M059J (cell line): ENCODE measurements at places on chromosomes 12 and 14.

DNA sequence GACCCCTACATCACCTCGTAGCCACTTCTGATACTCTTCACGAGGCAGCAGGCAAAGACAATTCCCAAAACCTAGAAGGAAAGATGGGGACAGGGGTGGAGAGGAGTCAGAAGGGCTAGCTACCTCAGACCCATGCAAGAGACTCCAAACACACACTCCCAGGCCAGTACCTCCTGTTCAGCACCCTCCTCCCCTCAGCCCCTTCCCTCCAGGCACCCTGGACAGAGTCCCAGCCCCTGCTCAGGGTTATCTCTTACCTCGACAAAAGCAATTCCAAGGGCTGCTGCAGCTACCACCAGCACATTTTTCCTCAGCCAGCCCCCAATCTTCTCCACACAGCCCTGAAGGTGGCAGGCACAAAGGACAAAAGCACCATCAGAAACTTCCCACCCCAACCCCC is 3.3 kb downstream of the CD63 start:
- DNase-seq: no peak

DNA sequence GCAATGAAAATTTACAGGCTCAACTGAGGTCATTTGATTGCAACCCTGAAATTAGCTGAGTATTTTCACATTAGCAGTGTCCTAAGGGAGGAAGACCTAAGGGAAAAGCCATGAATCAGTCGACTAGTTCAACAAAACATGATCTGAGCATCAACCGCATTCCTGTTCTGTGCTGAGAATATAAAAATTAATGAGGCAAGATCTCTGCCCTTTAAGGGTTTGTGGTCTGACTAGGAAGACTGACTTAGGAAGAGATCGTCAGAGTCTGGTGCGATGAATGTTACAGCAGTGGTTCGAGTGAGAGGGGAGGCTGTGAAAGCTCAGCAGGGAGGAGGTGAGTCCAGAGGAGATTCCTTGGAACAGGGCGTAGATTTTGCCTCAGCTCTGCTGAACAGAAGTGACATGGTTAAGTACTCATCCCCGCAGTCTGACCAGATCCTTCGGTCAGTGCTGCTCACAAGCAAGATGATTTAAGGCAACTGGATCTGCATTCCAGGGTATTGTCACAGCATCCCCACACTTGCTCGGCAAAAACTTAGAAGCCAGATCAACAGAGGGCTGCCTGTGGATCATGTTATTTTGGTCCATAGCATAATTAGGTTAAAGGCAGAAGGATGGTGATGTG is 49.6 kb downstream of the BMAL2 start:
- DNase-seq: peak; percentile 29

GRCh38 chr14:103206836-103207387 is 83.7 kb downstream of the TNFAIP2 start:
- no peak for DNase-seq

DNA sequence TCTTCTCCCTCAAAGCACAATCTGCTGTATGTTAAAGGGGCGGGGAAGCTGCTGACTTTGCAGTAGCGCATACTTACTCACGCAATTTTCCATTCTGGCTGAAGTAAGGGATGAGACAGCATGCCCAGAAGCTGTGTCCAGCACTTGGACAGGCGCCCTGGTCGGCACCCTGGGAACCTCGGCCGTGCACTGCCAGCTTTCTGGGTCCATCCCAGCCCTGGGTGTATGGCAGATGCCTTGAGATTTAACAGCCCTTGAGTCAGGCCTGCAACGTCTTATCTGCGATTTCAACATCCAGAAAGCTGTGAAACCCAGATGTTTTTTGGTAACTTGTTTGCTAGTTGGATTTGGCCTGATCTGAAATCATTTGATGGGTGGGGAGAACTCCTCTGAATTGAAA is 16.1 kb downstream of the EML1 start:
- no peak for DNase-seq

GRCh38 chr14:62889364-62889763 is 155.9 kb downstream of the KCNH5 start:
- DNase-seq: no peak

GRCh38 chr12:85755760-85756159 is 80.4 kb downstream of the RASSF9 start:
- DNase-seq: no peak

DNA sequence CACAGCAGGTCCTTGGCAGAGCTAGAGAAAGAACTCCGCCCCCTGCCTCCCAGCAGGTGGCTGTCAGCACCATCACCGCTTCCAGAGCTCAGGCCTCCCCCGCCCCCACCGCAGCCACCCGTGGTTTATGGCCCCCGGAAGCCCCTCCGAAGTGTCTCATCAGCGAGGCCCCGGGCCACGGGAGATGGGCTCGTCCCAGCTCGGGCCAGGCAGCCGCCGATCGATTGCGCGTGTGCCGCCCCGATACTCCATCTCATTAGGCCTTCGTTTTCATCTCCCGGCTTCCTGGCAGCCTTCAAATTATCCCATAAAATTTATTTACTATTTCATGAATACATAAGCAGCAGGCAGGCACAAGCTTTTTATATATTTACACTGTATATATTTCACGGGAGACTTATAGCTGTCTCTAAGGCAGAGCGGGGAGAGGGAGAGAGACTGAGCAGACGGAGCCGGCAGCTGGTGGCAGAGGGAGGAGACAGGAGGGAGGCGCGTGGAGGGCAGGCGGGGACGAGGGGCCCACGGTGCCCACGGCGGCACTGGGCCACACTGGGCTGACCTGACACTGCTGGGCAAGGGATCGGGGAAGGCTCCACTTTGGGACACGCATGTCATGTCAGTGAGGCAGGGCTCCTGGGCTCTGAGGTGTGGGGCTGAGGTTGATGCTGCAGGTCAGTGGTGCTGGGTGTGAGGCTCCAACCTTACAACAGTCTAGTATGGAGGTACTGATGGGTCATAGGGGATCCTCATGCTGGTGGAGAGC is 241.2 kb downstream of the RBM19 start:
- DNase-seq: no peak

DNA sequence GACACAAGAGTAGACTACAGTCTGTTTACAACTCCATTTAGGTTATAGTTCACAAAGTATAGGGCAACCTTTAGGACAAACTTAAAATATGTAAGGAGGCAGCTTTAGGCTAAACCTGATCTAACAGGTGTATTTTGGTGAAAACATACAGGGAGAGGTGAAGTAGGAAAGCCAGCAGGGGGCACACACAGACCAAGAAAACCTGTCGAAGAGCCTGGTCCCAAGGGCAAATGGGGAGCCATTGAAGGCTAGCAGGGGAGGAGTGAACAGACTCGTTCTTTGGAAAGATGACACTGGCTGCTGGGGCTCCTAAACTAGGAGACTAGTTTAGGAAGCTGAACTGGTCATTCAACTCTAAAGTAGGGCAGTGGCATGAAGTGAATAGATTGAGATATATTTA is 138.8 kb upstream of the WSCD2 start:
- peak; percentile 10 for DNase-seq

DNA sequence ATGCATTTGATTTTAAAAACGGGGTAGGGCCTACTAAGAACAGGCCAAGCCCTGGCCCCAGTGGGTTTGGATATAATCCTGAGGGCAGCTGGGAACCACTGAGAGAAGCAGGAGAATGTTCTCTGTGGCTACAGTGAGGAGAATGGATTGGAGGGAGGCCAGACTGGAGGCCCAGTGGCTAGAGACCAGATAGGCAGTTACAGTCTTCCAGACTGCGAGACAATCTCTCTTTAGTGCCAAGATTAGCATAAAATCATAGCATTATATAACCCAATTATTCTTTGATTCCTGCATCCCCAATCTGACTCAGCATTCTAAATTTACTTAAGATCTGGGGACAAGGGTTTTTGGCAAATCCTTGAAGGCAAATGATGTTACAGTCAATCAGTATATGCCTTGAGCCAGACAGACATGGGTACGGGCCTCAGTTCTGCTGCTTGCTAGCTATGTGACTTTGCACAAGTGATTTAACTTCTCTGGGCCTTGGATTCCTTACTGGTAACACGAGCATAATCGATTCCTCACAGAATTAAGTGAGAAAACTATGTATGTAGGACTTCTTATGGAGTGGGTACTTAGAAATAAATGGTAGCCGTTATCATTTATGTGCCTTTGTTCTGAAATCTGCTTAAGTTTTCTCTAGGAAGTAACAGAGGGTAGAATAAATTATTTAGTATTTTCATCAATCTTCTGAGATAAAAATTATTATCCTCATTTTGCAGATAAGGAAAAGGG is 18.3 kb downstream of the NINJ2 start:
- DNase-seq: peak; percentile 54

- no peak for DNase-seq
These were observed 2.9 kb downstream of the RND1 start for GRCh38 chr12:48862760-48863159.

GRCh38 chr12:100976735-100977134 is 182.2 kb downstream of the ANO4 start:
- no peak for DNase-seq

GRCh38 chr12:104763168-104763805 is 194.8 kb downstream of the SLC41A2 start:
- DNase-seq: no peak

GRCh38 chr12:65518771-65519170 is 240.3 kb downstream of the MSRB3 start:
- peak; percentile 73 for DNase-seq
